ENCODE measurements at places on chromosomes 2 and 18.

GRCh38 chr2:10422251-10422650 is 25.9 kb downstream of the ODC1 start:
- DNase-seq, result no peak

DNA sequence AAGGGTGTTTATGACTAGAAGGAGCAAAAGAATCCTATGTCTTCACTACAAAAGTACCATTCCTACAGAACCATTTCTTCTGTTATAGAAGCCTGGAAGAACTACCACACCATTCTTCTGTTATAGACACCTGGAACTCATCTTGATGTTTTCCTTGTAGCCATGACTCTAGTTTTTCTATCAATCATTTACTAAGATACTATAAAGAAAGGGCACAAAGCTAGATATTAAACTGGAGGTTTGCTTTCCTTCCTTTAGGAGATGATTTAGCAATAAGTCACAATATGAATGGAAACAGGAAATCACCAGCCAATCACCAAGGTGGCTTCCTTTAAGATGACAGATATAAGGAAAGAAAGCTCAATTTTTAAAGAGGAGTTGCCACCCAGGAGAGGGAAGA is 100.3 kb upstream of the NEUROD1 start:
- DNase-seq, result no peak

DNA sequence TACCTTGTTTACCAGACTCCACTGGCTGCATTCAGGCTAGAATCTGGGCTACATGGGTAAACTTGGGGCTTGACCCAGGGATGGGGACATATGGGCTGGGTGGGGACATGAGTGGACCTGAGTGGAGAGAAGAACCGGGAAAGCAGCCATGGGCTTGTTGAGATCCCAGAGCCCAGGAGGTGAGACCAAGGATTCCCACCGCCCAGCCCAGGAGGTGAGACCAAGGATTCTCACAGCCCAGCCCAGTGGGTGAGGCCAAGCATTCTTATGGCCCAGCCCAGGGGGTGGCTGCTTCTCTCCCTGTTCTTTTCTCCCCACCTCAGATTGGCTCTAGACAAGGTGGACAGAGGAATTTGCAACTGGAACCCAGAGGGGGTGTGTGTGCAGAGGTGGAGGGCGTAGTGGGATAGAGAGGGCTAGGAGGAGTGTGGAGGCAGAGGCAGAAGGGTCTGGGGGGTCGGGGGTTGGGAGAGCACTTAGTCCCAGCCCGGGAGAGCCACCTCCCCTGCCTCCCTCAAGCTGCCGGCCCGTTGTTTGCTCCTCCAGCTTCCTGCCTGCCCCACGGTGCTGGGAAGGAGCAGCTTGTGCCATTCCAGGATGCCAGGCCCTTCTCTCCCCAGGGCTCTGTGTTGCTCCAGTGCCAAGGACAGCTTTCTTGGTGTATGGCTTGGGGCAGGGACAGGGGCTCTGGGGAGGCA is 25.6 kb downstream of the GLI2 start:
- DNase-seq, result no peak

DNA sequence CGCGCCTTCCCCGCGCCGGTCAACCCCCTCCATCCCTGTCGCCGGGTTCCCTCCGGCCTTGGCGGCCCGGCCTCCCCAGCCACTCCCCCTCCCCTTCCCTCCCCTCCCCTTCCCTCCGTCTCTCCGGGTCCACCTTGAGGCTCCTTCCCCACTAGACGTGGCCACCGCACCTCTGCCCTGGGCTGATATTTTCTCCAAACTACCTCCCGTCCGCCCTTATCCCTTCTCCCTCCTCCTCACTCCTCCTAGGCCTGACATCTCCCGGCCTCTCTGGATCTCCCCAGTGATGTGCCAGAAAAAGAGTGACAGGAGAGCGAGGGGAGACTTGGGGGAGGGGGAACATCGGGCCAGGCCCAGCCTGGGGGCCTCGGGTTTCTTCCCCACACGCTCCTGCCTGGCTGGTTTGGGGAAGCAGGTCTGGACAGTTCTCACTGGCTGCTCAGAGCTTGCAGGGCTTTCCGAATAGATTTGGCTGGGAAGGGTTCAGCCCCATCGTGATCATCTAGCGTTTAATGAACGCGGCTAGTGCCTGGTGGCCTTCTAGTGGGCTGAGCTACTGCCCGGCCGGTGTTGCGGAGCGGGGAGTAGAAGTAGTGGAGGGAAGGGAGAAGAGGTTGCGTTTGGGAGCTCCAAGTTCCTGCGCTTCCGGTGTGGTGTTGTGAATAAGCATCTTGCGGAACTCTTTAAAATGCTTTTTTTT is 641 bp downstream of the MAPRE3 start:
- no peak for DNase-seq

DNA sequence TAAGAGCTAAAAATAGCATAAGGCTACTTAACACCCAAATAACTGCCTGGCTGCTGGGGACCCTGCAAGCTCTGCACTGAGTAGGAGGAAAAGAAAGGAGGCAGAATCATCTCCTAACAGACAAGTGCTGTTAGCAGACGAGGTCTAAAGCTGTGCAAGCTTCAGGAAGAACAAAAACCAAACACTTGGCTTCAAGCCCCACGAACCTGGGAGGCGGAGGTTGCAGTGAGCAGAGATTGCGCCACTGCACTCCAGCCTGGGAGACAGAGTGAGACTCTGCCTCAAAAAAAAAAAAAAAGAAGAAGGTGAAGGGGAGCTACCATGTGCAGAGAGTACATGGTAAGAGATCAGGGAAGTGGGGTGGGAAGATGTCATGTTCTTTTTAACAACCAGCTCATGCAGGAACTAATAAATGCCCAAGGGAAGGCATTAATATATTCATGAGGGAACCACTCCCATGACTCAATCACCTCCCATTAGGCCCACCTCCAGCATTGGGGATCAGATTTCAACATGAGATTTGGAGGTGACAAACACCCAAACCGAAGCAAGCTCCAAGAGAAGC is 28.8 kb upstream of the INO80C start:
- DNase-seq, result no peak

DNA sequence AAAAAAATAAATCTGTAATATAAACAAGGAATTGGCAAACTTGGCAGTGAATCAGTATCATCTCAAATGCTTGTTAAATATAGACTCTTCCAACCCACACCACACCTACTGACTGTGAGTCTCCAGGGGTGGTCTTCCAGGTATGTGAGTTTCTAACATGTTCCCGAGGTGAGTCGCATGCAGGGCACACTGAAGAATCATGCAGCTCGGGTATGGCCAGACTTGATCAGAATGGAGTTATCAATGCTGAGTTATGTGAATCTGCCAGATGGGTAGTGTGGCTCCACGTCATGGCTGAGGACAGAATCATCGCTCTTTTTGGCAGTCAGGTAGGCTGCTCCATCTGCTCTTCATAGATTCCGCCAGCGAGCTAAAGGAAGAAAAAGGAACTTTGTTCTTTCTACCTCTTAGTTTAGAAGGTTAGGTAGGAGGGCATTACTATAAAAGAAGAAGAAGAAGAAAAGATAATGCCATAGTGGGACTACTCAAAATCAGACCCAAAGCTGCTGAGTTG is 1279.7 kb upstream of the ZEB2 start:
- no peak for DNase-seq

DNA sequence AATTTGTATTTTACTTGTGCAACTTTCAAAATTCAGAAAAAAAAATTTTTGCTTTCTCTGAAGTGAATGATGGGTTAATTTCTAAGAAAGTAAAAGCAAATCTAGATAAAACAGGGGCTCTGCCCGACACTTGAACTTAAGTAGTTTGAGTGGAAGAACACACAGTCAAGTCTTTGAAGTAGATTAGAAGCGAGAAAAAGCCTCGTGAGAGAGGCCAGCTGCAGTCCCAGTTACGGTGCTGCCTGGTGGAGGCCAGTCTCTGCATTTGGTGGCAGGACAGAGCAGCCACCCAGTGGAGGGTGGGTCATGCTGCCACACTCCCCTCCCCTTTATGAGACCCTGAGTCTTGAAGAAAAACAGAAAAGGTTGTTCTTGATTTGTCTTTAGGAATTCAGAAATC is 81.8 kb downstream of the INPP5D start:
- no peak for DNase-seq

DNA sequence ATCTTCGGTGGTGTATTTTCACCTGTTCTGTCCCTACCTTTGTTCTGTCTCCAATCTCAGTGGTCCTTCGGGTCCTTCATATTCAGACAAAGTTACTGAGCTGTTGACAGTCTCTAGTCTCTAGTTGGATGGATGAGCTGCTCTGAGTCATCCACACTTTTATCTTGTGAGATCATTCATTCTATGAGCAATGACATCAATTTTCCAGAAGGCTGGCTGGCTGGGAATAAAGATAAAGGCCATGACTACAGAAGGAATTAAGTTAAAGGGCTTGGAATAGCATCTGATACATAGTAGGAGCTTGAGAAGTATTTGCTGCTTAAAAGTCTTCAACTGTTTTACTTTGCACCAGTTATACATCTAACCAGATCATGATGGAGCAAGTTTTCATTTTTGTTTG is 43.1 kb upstream of the SLC39A10 start:
- peak; percentile 21 for DNase-seq

DNA sequence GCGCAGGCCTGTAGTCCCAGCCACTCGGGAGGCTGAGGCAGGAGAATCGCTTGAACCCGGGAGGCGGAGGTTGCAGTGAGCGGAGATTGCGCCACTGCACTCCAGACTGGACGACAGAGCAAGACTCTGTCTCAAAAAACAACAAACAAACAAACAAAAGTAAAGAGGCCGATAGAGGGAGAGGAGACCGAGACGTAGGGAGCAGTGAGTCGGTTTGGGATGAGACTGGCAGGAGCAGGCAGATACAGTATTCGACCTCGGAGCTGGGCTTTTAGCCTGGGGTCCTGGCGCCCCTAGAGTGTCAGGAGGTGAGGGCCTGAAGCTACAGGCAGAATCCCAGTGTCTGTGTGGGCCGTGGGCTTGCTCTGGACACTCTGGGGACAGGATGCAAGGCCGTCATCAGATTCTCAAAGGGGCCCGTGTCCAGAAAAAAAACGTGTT is 51.2 kb downstream of the SLC4A1AP start:
- no peak for DNase-seq

DNA sequence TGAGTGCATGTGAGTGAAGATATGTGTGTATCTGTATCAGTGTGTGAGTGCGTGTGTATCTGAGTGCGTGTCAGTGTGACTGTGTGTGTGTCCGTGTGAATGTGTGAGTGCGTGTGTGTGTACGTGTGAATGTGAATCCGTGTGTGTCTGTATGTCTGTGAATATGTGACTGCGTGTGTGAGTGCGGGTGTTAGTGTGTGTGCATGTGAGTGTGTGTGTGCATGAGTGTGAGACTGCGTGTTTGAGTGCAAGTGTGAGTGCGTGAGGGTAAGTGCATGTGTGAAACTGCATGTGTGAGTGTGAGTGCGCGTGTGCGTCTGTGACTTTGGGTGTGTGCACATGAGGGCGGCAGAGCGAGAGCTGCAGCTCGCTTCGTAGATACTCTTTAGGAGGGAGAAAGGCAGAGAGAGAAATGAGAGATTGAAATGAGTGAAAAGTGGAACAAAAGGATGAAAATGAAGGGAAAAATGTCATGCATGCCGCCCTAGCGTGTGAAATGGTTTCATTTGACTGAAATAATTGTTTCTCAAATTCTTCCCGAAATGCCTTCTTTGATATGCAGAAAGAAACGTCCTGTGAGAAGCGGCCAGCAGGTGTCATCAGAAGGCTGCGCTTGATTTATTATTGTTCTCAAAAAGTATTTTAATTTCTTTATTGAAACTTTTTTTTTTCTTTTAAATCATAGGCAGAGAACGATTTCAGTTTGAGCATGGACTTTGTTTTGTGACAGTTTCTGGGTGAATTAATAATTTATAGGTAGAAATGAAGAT is 25.6 kb downstream of the ZNF407 start:
- no peak for DNase-seq

DNA sequence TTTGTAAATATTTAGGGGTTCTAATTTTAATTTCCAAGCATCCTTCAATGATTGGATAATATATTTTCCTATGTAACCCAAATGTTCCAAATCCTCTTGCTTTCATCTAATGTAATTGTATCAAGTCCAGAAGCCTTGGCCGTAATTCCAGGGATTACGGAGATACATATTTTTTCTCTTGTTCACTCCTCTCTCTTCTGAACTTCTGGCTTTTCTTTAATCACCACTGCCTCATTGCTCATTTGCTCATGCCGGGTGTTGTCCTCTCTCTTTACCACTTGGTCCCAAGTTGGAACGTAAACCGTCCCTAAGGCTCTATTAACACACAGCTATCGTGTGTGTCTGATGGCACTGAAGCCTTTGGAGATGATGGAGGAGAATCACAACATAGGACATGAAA is 188.7 kb upstream of the COL3A1 start:
- DNase-seq, result no peak

- peak; percentile 60 for DNase-seq
Measured at GRCh38 chr2:204012072-204012653, 75.6 kb downstream of the ICOS start.

GRCh38 chr2:60405271-60405919 is 148.1 kb downstream of the BCL11A start:
- DNase-seq, result no peak

DNA sequence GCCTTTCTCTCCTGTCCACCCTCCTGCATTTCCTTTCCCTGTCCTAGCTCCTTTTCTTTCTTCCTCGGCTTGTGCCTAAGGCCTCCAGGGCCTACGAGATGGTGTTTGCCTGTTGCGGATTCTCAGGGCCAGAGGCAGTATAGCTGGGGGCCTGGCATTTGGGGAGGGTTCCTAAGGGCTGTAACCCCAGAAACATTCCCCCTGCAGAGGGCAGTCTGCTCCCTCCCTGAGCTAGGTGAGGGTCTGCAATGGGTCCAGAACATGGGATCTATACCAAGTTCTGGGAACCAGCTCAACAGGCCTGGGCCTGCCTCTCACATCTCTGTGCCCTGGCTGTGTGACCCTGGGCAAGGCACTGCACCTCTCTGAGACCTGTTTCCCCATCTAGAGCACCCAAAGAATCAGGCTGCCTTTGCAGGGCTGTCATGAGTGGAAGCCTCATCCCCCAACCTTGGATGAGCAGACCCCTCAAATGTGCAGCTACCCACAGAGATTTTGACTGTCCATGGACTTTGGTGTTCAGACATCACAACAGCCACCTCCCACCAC is 97.5 kb downstream of the GLI2 start:
- no peak for DNase-seq

GRCh38 chr2:46829231-46829995 is 86.2 kb downstream of the MCFD2 start:
- no peak for DNase-seq

Data from retinal pigment epithelial cell (primary cell).